Left lobe of liver (tissue), 2 donors: ENCODE measurements at places on chromosomes 12 and 14.

- no peak for DNase-seq
Measured at GRCh38 chr14:34172173-34172451, 221.2 kb upstream of the EGLN3 start.

- no peak for DNase-seq
Measured at GRCh38 chr12:108633081-108633533, 587 bp downstream of the SELPLG start.

- no peak for DNase-seq
Measured at GRCh38 chr12:11894890-11895289, 175.8 kb upstream of the BCL2L14 start.

DNA sequence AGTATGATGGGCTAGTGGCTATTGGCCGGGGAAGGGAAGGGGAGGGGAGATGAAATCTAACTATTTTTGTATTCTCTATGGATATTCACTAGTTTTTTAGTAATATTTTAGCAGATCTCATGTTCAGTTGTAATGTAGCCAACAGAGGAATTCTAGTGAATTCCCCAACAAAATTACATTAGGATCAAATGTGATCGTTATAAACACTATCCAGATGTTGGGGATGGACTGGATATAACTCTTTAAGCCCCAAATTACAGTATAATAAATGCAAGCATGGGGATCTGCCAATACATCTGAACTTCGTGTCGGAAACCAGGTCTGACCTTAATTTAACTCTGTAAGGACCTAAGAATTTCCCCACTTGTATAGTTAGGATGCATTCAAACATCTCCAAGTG lies 21.5 kb downstream of the LLPH start:
- no peak for DNase-seq
